ENCODE measurements at places on chromosomes 13 and 19.

- no peak for DNase-seq
Observed at GRCh38 chr13:52034616-52035226, 10.2 kb downstream of the UTP14C start.

- DNase-seq, result no peak
Observed at GRCh38 chr19:3771906-3772455, at the start of gene RAX2. RAX2 (minus strand) TSS chr19:3772228; CDS start chr19:3771742, 486 bp downstream.

GRCh38 chr19:49217382-49217781 is 59.8 kb downstream of the TRPM4 start:
- no peak for DNase-seq

- no peak for DNase-seq
Observed at GRCh38 chr19:48122421-48122820, 11.8 kb upstream of the PLA2G4C start.

- no peak for DNase-seq
Observed at GRCh38 chr19:9818175-9818733, 625 bp downstream of the FBXL12 start.

- no peak for DNase-seq
Observed at GRCh38 chr19:58578012-58578925, 5.1 kb upstream of the MZF1 start.

DNA sequence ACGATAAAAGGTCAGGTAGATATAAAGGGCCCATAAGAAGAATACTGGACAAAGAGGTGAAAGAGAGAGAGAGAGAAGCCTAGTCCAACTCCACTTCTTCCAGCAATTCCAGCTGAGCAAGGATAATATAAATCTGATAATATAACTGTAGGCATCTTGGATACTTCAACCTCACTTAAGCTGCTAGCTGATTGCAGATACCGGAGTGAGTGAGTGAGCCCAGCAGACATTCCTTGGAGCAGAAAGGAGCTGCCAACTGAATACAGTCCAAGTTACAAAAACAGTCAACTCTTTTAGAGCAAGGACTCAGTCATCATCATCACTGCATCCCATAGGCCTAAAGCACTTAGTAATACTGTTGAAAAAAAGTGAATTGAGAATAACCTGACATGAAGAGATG is 387.6 kb downstream of the SLITRK6 start:
- no peak for DNase-seq

DNA sequence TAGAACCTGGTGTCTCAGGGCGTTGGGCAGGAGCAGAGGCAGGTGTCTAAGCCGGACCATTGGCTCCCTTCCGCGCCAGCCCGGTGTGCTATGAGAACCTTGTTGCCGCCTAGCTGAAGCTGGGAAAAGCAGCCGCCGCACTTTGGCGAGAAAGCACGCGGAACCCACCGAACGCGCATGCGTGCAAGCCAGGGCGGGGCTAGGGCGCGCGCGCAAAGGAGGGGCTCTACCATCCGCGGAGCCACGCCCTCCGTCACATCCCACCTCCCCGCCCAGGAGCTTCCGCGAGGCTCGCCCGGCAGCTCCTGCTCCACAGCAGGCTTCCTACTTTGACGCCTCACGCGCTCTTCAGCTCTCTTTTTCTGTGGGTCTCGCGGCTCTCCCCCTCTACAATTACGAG is 51.3 kb downstream of the WDR87 start:
- DNase-seq, result peak; percentile 21

GRCh38 chr13:24052547-24053518 is 107.7 kb upstream of the SPATA13 start:
- DNase-seq, result no peak

- DNase-seq, result no peak
Observed at GRCh38 chr13:99587893-99588606, 86.8 kb downstream of the TM9SF2 start.
